Activated gamma-delta T cell treated with Interleukin-2 at 50 U/mL for 16 hours (primary cell): ENCODE measurements at places on chromosomes 13 and 19.

DNA sequence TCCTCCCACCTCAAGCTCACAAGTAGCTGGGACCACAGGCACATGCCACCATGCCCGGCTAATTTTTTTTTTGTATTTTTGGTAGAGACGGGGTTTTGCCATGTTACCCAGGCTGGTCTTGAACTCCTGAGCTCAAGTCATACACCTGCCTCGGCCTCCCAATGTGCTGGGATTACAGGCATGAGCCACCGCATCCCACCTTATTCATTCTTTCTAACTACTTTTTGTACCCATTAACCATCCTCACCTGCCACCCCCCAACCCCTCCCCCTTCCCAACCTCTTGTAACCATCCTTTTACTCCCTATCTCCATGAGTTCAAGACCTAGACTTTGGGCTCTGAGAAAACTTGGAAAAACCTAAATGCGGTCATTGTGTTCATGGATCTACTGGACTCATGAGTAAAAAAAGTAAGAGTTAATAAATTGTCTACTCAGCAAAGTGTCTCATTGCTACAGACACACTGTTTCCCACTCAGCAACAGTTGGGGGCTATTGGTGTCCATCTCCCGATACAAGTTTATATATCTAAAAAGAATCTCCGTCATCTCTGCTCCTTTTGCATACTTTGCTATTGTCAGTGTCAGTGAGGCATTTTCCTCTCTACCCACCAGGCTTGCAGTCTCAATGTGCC lies 44.1 kb upstream of the MEDAG start:
- no peak for DNase-seq

DNA sequence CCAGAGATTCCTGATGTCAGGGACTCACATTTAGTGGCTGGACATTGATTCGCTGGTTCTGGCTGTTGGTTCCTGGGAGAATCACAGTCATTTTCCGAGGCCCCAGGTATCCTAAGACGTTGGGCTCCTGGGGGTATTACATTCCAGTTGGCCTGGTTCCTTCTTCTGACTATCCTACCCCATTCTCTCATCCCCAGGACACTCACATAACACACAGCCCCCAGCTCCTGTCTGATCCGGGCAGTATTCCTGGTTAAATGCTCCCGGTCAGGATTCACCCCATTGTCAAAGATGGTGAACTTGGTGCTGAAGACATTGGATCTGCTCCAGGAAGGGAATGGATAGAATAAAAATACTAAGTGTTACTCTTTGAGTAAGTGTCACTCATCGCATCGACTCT lies 11.5 kb downstream of the PPP1R15A start:
- DNase-seq: no peak

DNA sequence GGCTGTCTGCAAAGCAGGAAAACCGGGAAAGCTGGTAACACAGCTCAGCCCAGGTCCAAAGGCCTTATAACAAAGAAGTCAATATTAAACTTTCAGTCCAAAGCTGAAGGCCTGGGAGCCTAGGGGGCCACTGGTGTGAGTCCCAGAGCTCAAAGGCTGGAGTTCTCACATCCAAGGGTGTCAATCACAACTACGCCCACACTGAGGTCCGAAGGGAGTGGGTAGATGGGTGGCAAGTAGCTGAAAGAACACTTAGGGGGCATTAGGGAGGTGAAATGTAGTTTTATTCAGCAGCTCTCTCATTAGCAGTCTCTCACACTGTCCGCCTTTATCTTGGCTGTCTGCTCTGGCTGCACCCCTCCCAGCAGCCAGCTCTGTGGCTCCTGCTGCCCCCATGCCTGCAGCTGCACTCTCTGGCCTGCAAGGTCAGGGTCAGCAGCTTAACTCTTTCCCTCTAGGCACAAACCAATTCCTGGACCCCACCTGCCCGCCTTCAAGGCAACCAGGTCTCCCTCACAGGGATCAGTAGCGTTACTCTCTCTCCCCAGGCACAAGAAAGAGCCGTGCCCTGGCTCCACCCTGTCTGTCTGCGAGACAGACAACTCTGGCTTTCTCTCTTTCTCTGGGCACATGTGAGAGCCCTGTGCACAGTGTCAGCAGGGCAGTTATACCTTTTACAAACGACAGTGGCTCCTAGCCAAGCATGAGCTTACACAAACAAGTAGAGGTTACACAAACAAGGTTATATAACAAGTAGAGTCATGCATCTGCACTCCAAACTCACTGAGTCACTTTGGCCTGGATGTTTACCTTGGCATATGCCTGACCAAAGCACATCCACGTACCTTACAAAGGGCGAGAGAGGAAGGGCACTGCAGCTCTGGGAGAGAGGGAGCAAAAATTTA lies 249.4 kb upstream of the PCDH20 start:
- no peak for DNase-seq

DNA sequence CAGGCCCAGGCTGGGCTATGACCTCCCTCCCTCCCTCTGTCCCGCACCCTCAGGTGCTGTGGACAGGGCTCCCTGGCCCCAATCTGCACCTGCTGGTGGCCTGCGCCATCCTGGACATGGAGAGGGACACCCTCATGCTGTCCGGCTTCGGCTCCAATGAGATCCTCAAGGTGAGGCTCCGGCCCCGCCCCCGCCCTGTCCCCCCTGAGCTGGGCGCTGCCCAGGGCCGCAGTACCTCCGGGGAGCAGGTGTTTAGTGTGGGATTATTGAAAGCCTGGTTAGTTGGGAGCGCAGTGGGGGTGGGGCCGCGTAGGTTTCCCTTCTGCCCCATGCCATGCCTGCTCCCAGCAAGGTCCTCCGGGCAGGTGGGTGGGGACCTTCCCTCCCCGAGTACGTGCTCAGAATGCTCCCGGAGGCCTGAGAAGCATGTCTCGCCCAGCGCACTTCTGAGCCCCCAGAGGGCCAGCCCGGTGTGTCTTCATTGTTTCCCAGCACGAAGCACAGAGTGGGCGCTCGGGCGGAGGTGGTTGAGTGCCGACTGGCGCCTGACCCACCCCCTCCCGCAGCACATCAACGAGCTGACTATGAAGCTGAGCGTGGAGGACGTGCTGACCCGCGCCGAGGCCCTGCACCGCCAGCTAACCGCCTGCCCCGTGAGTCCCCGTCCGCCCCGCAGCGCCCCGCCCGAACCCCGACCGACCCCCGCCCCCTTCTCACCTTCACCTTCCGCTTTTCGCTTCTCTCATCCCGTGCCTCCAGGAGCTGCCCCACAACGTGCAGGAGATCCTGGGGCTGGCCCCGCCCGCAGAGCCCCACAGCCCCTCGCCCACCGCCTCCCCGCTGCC lies 8.8 kb downstream of the IL4I1 start:
- no peak for DNase-seq
